Mesendoderm (in vitro differentiated cells): ENCODE measurements at places on chromosomes 7 and 10.
A peak's percentile ranks its signal among the peaks of the same experiment; 100 is the strongest.

GRCh38 chr7:145082366-145083161 is 246.7 kb upstream of the TPK1 start:
- DNase-seq, result peak; percentile 76

GRCh38 chr10:6270951-6271350 is 68.2 kb downstream of the PFKFB3 start:
- DNase-seq, result no peak

GRCh38 chr7:28576656-28577055 is 164.3 kb downstream of the CREB5 start:
- DNase-seq, result no peak

DNA sequence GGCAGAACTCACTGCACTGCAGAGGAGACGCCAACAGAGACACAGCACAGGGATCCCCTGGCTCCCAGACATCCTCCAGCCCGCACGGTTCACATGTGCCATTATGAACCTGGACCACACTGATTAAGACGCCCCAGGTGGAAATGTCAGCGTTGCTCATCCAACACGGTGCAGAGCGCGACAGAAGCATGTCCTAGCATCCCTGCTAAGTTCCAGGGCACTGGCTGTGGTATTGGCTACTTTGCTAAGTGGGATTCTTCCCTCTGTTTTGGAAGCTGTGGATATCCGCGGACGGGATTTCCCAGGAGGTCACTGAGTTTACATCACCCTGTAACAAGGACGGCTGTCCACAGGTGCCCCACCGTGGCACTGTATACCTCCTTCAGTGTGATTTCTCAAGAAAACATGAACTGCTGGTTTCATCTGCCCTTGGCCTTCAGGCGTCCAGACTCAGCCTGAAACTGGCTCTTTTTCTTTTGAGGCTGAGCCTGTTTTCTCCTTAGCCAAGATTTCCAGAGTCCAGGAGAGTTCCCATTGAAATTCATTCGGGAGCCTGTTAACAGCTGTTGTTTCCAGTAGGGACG is 324.0 kb downstream of the WDR37 start:
- DNase-seq, result no peak

- DNase-seq, result no peak
Measured at GRCh38 chr10:116451711-116452337, 24.2 kb downstream of the PNLIPRP3 start.

DNA sequence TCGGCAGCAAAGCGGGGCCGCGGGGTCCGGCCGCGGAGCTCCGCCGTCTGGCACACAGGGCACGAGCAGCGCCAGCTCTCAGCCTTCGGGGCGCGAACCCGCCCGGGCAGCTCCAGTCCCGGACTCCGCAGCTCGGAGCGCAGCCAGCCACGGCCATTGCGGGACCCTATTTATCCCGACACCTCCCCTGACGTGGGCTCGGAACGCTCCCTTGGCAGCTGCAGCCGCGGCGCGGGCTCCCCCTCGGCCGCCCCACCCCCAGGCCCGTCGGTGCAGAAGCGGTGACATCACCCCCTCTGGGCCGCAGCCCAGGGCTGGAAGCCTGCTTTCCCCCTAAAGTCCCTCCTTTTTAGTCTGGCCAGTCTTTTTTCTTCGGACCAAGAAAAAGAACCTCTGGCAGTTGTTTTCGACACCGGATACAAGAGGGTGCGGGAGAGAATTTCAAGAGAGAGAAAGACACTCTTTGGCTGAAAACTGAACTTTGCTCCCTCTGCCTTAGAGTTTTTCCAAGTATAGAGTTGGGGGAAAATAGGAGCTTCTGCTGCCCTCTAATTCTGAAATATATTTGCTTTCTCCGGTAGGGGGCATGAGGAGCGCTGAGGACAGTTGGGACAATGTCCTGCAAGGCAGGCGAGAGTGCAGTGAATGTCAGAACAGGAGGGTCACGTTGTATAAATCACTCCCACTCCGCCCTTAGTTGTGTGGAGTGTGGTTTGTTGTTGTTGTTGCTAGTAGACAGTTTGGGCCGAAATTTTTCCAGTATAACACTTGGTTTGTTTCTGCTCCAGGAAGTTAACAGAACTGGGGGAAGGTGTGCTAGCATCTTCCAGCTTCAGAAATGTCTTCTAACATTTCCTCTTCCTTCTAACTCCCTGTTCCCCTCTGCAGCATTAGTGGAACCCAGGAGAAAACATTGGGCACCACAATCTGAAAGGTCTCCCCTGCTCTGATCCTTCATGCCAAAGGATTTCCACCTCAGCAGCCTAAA is at the start of gene SFRP4:
Gene SFRP4, minus strand, starts transcription at position 145 of the 988 bp plus-strand sequence. CDS start 280 bp downstream, outside the sequence.
- peak; percentile 82 for DNase-seq

- no peak for DNase-seq
Measured at GRCh38 chr10:71989661-71990454, 25.7 kb downstream of the CHST3 start.

- DNase-seq, result peak; percentile 58
Measured at GRCh38 chr10:60762554-60762953, 15.7 kb upstream of the CDK1 start.

DNA sequence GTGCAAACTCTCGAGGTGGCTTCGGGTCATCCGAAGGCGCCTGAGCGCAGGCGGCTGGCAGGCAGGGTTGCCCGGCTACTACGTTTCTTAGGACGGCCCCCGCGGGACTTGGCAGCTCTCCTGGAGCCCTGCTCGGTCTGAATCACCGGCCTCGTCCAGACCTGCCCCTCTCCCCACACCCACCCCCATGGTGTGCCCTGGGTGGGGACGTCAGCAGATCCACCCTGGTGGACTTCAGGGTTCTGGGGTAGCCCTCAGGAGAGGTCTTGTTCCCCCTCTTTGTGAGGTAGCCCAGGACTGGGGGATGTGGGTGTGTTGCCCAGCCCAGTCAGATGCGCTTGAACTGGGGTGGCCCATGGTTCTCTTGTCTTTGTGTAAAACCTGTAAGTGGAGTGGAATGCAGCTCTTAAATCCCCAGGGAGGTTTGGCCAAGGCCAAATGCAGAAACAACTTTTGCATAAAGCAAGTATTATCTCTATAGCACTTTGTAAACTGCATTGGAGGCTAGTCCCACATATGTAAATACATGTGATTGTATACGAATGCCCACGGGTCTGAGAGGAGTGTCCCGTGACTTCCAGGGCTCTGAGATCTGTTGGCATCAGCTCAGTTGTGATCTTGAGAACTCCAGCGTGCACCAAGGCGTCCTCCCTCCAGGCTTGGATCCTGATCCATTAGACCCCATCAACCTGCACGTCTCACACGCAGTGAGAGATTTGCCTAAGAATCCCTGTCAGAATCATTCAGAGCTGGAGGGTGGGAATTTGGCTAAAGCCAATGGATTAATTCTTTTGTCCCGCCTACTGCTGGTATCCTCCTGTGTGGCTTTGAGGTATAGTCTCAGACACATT is 1.8 kb downstream of the PFKFB3 start:
- peak; percentile 47 for DNase-seq

DNA sequence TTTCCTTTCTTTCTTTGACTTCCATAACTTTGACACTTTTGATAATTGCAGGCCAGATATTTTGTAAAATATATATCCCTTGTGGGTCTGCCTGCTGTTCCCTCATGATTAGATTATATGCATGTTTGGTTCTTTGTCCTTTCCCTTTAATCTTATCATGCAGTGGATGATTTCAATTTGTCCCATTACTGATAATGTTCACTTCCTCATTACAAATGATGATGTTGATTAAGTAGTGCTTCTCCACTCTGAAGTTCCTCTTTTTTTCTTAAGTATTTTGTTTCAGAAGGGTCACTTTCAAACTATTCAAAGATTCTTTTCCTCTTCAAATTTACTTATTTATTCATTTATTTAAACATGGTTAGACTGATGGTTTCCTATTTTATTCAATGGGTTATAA is 898.1 kb downstream of the XPNPEP1 start:
- DNase-seq, result no peak

DNA sequence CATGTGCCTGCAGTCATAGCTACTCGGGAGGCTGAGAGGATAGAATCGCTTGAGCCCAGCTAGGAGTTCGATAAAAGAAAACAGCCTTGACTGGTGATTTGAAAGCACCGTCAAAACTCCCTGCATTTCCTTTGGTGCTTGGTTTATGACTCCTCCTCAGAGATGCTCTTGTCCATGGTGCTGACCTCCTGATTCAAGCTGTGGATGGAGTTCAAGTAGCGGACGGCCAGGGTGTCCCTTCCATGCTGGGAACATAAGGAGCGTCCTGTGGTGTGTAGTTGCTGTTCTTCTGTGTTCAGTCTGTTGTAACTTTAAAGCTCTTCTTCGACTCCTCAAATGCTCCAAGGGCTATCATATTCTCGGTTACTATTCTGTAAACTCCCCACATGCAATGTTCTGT is 382.5 kb upstream of the KIAA1217 start:
- DNase-seq, result peak; percentile 70

DNA sequence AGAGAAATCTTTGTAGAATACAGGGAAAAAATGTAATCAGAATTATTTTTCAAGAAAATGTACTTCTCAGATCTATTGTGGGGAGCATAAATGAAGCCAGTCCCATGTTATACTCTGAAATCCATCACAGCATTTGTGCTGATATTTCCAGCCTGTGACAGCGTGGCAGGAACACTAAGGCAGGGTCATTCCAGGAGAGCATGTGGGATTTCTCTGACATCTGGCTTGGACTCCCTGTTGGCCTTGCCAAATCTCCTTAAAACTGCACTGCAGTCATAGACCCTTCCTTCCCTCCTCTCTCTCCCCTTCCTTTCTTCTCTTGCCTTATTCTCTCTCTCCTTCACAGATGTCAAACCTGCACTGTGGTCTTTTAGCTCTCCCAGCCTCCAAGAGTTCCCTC is 6.5 kb upstream of the TSPAN13 start:
- no peak for DNase-seq

- peak; percentile 58 for DNase-seq
Measured at GRCh38 chr7:83410989-83411591, 237.8 kb downstream of the SEMA3E start.

DNA sequence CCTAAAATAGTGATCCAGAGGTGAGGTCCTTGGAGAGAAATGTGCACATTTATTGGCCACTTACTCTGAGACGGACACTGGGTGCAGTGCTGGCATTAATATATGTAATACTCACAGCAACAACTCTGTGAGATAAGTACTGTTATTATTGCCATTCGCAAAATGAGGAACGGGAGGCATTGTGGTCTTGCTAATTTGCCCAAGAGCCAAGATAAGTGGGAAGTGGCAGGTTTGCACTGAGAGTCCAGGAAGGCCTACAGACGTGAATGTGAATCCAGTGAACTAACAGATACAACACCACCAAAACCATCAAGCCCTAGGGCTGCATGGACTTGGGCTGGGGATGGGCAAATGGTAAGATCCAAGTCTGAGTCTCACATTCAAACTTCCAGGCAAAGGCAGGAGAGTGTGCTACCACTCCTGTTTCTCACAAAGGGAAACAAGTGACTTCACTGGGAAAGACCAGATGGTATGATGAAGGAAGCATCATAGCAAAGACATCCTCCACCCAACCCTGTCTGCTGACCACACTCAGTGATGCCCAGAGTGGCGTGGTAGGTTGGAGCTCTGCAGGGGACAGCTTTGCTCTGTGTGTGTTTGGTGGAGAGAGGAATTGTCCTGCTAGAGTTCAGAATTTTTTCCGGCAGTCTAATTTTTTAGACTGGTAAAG is 19.2 kb downstream of the TMEM273 start:
- no peak for DNase-seq

GRCh38 chr7:21383227-21384220 is 44.4 kb upstream of the SP4 start:
- peak; percentile 87 for DNase-seq

- DNase-seq, result no peak
Measured at GRCh38 chr7:85125651-85126131, 61.2 kb downstream of the SEMA3D start.

- DNase-seq, result no peak
Measured at GRCh38 chr10:36094096-36094495, 452.0 kb upstream of the FZD8 start.

DNA sequence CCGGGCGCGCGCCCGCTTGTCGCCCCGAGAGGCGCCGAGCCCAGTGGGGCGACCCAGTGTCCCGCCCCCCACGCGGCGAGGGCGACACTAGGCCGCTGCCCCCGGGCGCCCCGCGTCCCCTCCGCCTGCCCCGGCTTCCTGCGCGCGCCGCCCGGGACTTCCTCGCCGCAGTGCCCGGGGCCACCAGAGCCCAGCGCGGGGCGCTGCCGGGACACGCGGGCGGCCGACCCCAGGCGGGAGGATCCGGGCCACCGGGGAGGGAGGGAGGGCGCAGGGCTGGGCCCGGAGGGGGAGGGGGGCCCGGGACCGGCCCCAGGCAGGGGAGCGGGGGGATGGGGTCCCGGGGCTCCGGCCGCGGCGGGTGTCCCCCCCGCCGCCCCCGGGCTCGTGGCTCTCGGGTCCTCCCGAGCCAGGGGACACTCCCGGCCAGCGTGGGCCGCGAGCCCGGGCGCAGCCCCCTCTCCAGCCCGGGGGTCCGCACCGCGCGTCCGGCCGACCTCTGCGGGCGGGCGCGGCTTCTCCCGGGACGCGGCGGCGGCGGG is 435 bp upstream of the PWWP2B start:
- peak; percentile 66 for DNase-seq

GRCh38 chr7:22809902-22810642 is 12.6 kb downstream of the TOMM7 start:
- peak; percentile 75 for DNase-seq

- peak; percentile 59 for DNase-seq
Measured at GRCh38 chr7:84245835-84246234, 51.2 kb upstream of the SEMA3A start.

DNA sequence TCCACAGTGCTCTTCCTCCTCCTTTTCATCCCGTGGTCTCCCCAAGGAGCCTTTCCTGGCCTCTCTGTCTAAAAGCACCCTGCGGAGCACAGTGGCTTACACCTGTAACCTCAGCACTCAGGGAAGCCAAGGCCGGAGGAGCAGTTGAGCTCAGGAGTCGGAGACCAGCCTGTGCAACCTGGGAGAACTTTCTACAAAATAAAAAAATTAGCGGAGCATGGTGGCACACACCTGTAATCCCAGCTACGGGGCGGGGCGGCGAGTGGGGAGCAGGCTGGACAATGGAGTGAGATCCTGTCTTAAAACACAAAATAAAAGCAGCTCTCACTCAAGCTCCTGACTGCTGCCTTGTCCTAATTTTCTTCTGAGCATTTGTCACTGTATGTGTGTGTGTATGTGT is 1.4 kb upstream of the COBL start:
- no peak for DNase-seq

DNA sequence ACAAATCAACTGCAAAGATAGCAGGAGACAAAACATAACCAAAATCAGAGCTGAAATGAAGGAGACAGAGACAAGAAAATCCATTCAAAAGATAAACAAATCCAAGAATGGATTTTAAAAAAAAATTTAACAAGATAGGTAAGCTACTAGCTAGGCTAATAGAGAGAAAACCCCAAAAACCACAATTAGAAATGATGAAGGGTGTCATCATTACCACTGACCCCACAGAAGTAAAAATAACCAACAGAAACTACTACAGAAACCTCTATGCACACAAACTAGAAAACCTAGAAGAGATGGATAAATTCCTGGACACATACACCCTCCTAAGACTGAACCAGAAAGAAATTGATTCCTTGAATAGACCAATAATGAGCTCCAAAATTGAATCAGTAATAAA is 117.6 kb downstream of the DNAJC1 start:
- DNase-seq, result no peak

- DNase-seq, result no peak
Measured at GRCh38 chr10:122259075-122259466, 12.0 kb upstream of the BTBD16 start.
